ENCODE measurements at places on chromosomes 5 and 9.

DNA sequence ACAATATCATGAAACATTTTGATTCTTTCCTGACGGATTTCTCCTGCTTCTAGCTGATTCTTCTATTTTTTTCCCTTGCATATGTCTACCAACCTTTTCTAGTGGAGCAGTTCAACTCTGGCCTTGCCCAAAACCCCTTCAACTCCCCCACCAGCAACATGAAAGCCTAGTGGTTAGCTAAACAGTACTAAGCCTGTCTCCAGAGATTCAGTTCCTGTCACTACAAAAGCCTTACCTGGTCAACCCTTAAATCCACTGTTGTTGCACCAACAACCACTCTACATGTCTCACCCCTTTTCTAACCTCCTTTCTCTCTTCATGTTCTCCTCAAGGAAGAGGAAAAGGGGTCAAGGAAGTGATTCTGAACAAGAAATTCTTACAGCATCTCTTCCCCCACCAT, 74.8 kb upstream of the PIK3R1 start:
- DNase-seq: no peak

GRCh38 chr5:42953041-42953440, 87.1 kb downstream of the ANXA2R start:
- no peak for DNase-seq

DNA sequence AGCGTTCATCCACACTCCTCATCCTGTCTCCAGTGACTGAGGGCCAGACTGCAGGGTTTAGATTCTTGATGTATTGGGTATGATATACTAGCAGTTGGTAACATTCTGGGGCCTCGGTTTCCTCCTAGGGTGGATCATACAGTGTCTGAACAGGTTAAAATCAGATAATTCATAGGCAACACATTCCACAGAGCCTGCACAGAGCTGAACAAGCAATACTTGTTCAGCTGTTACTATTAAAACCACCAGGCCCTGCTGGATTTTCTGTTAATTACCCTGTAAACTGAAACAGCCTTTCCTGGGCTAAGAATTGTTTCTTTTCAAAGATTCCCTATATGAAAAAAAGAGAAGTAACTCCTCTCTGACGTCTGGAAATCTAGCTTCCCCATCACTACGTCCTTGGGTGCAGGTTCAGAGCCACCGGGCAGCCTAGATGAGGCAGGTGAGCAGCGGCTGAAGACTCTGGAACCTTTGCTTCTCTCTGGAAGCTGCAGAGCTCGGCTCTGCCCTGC, 1313.5 kb upstream of the WWC1 start:
- DNase-seq: no peak

- no peak for DNase-seq
Observed at GRCh38 chr5:151027961-151028479, 7.6 kb downstream of the GPX3 start.

DNA sequence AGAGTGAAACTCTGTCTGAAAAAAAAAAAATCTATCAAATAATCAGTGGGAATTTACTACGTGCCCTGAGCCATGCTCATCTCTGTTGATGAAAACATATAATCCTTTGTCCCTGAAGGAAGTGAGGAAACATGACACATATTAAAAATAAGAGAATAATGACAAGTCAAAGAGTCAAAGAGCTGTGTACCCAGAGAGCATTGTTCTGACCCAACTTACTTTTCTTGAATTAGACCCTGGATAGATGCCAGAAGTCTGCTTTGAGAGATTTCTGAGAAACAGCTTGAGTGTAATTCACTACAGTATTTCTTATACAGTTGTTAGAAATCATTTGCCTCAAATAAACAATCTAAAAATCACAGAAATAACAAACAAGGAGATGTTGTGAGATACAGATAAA, 490.0 kb upstream of the PIK3R1 start:
- DNase-seq: no peak

DNA sequence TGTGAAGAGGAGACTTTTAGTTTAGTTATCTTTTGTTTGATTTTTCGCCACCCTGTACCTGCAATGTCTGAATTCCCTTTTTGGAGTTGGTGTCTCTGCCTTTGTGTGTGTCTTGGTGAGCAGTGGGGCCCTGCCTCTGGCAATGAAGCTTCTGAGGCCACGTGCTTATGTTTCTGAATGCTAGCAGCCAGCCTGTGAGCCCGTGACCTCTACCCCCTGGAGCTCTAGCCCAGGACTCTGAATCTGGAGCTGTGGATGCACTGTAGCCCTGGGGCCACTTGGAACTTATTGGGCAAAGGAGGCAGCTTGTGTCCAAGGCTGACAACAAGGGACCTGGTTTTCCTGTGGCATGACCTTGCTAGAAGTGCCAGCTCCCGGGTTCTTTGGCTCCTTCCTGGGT, 19.4 kb downstream of the ENTREP1 start:
- no peak for DNase-seq

DNA sequence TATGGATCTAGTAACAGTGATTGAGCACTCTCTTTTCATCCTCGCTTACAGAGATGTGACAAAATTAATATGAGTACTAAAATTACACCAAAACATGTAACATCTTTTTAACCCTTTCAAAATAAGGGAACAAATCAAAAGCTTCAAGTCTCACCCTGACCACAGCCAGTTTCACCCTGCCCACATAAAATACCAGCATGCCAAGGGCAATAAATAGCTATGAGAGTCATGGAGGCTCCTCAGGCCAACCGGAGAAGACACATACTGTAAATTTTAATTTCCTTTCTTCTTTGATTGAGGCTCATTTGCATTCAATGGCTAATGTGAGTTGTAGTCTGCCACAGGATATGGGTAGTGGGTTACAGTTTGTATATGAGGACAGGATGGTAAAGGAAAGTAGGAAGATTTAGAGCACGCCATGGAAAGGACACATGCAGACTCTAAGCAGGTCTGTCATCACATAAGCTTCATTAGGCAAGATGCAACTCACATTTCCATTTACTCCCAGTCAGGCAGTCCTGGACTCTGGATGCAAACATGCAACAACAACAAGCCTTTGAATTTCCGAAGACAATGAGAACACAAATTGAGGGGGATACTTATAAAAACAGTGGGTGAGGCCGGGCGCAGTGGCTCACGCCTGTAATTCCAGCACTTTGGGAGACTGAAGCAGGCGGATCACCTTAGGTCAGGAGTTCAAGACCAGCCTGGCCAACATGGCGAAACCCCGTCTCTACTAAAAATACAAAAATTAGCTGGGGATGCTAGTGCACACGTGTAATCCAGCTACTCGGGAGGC, 11.3 kb downstream of the IL4 start:
- no peak for DNase-seq

- DNase-seq: no peak
Observed at GRCh38 chr5:27458287-27458686, 419.9 kb upstream of the CDH9 start.

DNA sequence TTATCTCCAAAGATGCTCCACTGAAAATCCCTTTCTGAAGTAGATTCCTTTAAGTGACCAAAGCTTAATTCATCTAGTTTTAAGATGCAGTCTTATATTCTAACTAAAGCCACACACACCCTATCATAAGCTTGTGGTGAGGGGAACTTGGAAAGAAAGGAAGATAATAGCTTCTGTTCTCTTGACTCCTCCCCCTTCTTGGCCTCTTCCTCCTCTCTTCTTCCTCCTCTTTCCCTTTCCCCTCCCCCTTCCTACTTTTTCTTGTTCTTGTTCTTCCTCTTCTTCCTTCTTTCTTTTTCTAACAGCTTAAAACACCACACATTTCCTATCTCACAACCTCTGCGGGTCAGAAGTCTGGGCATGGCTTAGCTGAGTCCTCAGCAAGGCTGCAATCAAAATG, 23.5 kb downstream of the IL7R start:
- DNase-seq: no peak

- DNase-seq: no peak
Observed at GRCh38 chr5:163409384-163409783, 28.0 kb upstream of the CCNG1 start.

DNA sequence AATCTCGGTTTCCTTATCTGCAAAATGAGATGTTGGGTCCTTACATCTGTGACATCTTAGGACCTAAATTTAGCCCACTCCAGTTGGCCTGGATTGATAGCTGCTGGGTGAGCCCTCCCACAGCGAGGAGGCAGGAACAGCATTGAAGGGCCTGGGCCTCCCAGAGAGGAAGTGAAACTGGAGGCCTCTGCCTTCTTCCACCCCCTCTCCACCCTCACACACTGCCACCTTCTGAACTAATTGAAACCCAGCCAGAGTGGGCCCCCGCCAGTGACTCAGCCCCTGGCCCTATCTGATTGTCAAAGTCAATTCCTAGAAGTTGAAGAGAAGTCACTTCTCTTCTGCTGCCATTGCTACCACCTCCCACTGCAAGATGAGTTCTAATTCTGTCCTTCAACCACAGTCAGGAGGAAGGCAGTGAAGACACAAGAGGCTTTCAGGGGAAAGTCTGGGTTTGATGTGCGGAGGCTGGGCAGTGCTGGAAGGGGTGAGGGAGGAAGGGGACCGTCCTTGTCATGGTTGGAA, 55.2 kb upstream of the NEK6 start:
- no peak for DNase-seq

- no peak for DNase-seq
Observed at GRCh38 chr9:12185856-12186255, 507.3 kb upstream of the TYRP1 start.

GRCh38 chr5:119293516-119293829, 62.3 kb upstream of the TNFAIP8 start:
- no peak for DNase-seq

DNA sequence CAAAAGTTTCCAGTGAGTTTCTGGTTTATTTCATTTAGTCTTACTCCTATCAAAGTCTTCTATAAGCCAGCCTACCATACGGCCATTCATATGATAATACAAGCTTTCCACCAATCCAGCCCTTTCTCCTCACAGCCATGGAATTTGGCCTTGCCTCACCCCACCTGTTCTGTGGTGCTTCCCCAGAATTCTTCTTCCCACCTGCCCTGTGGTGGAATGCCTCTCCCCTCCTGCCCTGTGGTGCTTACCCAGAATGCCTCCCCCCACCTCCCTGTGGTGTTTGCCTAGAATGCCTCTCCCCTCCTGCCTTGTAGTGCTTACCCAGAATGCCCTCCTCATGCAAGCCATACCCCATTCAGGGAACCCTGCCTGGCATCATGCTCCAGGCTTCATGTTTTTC, 90.3 kb upstream of the APC start:
- DNase-seq: no peak

- no peak for DNase-seq
Observed at GRCh38 chr5:159929176-159929575, 12.9 kb downstream of the ADRA1B start.

GRCh38 chr5:88944751-88945531, 62.0 kb upstream of the MEF2C start:
- DNase-seq: no peak

DNA sequence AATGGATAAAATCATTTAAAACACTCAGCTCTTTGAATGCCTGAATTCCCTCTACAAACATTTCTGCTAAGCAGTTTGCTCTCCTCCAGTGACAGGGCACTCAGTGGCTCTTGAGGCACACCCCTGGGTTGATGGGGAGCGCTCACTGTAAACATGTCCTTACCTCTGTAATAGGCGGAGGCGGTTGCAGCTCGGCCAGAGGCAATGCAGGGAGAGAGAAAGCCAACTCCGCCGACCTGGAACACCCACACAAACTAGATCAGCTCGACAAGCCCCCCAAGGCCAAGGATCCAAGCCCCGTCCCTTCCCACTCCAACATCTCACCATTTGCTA, 329 bp downstream of the CDC23 start:
- DNase-seq: no peak

GRCh38 chr9:114674076-114674797, 7.8 kb downstream of the TEX48 start:
- DNase-seq: no peak

DNA sequence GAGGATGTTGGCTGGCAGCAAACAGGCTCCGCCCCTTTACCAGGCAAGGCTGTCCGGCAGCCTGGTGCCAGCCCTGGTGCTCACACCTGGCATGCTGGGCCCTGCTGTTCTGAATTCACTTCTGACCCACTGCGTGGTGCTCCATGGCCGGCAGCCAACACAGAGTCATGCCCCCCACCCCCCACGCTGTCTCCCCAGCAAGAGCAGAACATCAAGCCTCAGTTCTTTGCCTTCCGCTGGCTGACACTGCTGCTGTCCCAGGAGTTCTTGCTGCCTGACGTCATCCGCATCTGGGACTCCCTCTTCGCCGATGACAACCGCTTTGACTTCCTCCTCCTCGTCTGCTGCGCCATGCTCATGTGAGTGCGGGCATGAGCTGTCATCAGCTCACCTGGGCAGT, 12.6 kb upstream of the ENDOG start:
- DNase-seq: no peak

DNA sequence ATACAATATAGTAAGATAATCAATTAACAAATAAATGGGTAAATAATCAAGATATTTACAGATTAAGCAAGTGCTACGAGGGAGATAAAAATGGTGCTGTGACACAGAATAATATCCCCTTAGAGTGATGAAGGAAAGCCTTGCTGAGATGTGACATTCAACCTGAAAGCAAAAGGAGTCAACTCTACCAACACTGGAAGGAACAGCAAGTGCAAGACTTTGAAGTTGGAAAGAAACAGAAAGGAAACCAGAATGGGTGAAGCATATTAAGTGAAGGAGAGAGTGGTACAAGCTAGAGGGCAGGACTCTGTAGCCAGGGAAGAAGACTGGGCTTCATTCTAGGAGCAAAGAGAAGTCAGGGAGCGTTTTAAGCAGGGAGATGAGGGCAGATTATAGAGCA, 12.2 kb upstream of the MEGF9 start:
- no peak for DNase-seq

GRCh38 chr5:140664030-140664358, 710 bp upstream of the WDR55 start:
- no peak for DNase-seq

DNA sequence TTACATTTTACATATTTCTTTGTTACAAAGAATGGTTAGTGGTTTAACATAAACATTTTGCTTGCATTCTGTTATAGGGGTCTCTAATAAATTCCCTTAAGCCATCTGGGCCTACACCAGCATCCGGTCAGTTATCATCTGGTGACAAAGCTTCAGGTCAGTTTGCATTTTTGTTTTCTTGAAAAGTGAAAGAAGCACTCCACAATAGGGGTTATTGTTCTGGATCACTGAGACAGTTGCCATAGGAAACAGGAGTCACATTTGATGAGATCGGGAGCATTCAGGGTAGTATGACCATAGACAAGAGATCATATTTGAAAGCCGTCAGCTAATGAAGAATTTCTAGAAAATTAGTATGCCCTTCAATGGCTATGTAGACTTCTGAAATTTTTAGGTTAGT, 63.6 kb downstream of the NUP214 start:
- DNase-seq: no peak

DNA sequence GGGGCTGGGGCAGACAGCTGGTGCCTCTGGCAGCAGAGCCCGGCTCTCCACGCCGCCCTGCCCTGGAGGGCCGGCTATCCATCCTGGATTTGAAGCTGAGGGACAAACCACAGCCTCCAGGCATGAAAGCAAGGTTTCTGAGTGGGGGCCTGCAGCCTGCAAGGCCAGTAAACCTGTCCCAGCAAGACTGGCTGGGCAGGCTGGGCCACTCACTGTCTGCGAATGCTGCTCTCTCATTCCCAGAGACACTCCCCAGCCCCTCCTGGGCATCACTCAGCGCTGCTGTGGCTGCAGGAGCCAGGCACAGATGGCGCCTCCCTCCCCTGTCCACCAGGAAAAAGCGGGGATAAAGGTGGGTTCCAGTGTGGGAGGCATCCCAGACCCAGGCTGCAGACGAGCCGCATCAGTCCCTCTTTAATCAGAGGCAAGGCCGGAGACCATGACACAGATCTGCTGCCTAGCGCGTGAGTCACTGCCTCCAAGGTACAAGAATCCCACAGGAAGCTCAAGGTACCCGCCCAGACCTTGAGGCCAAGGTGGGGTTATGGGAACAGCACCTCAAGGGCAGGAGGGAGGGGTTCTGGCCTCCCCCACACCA, 118.0 kb downstream of the VAV2 start:
- no peak for DNase-seq
